ENCODE measurements at places on chromosomes 6 and 20.

GRCh38 chr6:143642403-143642802 lies 35.4 kb upstream of the PHACTR2 start:
- no peak for DNase-seq

GRCh38 chr20:6999381-6999780 lies 231.9 kb downstream of the BMP2 start:
- no peak for DNase-seq

DNA sequence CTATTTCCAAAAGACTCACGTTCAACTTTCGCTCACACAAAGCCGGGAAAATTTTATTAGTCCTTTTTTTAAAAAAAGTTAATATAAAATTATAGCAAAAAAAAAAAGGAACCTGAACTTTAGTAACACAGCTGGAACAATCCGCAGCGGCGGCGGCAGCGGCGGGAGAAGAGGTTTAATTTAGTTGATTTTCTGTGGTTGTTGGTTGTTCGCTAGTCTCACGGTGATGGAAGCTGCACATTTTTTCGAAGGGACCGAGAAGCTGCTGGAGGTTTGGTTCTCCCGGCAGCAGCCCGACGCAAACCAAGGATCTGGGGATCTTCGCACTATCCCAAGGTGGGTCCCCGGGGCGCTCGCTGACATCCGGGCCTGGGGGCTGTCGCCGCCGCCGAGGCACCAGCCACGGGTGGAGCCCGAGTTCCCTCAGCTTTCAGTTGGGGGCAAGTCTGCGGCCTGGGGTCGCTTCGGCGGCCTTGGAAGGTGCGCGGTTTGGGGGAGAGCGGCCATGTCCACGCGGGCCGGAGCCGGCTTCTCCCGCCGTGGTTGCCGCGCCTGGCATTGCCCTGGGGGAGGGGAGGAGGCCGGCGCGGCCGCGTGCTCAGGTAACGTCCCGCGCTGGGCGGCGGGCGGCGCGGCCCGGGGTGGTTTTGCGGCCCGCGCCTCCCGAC lies 429 bp downstream of the AMD1 start:
- peak; percentile 61 for DNase-seq

- DNase-seq: no peak
Measured at GRCh38 chr6:145601397-145601796, 133.9 kb downstream of the EPM2A start.

GRCh38 chr20:36030149-36030548 lies 61.8 kb downstream of the CNBD2 start:
- no peak for DNase-seq

DNA sequence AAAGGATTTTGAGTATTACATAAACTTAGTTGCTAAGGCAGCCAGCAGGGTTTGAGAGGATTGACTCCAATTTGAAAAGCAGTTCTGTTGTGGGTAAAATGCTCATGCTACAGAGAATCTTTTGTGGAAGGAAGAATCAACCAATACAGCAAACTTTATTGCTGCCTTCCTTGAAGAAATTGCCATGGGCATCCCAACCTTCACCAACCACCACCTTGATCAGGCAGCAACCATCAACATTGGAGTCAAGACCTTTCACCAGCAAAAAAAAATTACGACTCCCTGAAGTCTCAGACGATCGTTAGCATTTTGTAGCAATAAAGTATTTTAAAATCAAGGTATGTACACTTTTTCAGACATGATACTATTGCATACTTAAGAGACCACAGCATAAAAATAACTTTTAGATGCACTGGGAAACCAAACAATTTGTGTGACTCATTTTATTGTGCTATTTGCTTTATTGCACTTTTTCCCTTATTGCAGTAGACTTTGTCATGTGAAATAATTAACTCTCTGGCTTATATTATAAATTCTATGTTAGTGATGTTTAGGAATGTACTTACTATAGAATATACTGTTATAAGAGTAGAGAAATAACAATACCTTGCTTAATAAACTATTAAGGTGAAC lies 390.8 kb downstream of the CDKAL1 start:
- DNase-seq: no peak

GRCh38 chr20:20903773-20904500 lies 191.5 kb upstream of the RALGAPA2 start:
- no peak for DNase-seq

- DNase-seq: no peak
Measured at GRCh38 chr20:20206788-20207187, 154.5 kb downstream of the CFAP61 start.

- peak; percentile 17 for DNase-seq
Measured at GRCh38 chr6:54598787-54599313, 247.7 kb upstream of the FAM83B start.

DNA sequence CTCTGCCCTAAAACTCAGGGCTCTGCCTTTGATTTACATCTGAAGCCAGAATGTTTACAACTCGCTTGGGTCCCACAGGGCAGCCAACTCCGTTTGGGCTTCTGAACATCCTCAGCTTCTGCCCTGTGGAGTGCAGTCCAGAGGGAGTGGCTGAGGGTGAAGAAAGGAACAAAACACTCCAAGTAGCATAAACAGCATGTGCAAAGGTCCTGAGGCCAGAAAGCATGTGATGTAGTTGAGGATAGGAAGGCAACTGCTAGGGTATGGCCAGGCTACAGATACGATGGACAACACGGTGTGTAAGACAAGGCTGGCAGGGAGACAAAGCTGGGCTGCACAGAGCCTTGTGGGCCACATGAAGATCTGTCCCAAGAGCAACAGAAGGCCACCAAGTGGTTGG lies 12.5 kb downstream of the JAG1 start:
- DNase-seq: no peak

DNA sequence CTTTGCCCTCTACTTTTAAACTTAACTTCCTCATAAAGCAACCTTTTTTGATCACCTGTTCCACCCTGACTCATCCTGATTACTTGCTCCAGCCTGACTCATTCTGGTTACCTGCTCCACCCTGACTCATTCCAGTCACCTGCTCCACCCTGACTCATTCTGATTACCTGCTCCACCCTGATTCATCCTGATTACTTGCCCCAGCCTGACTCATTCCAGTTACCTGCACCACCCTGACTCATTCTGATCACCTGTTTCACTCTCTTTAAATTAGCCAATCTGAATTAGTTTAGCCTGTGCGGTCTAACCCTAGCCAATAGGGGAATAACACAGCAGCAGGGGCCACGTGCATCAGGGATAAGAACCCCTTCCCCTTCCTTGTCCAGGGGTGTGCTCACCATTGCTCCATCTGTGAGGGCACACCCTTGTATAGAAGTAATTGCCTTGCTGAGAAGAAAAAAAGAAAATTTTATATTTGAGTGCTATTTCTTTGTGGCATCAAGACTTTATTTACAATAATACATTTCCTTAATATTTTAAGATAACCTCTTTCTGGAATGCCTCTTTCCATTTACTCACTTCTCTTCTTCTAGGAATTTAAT lies 17.9 kb downstream of the HLA-G start:
- no peak for DNase-seq

DNA sequence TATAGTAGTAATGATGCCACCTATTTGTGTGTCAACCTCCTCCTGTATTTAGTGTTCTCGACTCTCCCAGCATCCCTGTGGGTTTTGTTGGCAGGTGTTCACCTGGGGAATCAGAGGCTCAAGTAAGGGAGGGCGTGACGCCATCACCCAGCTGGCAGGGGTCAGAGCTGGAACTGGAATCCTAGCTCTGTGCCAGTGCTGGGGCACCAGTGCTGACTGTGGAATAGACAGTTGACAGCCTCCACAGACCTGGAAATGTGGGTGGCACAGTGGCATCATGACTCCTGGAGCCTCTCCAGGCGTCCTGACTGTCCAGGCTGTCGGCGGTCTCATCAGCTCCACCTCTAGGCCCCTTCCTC lies 102.8 kb downstream of the SYCP2 start:
- no peak for DNase-seq

DNA sequence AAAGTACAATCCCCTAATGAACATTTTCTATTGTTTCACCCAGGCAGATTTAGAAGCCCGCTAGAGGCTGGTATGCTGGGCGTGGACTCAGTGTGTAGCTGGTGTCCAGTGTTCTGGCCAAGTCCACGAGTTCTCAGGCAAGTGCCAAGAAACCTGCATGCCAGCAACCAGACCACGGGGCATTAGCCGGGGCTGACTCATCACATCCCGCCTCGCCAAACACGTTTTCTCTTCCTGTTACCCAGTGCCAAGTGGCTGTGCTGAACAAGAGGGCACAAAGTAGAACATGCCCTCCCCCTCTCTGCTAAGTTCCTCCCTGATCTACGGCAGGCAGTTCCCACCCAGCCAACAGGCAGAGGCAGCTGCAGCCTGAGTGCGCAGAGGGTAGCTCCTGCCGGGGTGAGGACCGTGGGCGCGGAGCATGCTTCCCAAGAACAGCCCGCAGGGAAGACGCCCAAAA lies 29.6 kb downstream of the RAMACL start:
- DNase-seq: peak; percentile 94

GRCh38 chr6:112366695-112367553 lies 19.8 kb downstream of the RFPL4B start:
- DNase-seq: no peak

DNA sequence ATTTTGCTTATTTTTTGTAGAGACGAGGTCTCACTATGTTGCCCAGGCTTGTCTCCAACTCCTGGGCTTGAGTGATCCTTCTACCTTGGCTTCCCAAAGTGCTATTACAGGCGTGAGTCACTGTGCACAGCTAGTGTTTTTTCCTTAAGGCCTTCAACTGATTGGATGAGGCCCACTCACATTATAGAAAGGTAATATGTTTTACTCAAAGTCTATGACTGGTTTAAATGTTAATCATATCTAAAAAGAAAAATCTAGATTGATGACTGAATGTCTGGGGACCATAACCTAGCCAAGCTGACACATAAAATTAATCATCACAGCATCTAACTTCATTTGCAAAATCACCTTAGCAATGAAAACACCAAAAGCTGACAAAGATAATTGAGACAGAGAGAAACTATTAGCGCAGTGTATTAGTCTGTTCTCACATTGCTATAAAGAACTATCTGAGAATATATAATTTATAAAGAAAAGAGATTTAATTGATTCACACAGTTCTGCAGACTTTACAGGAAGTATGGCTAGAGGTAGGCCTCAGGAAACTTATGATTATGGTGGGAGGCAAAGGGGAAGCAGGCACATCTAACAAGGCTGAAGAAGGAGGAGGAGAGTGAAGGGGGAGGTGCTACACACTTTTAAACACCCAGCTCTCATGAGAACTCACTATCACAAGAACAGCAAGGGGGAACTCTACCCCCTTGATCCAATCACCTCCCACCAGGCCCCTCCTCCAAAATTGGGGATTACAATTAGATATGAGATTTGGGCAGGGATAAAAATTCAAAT lies 66.8 kb upstream of the ARHGAP18 start:
- no peak for DNase-seq

GRCh38 chr6:121305957-121306607 lies 28.2 kb downstream of the TBC1D32 start:
- no peak for DNase-seq

- DNase-seq: no peak
Measured at GRCh38 chr20:25214426-25214790, 18.9 kb downstream of the ENTPD6 start.

GRCh38 chr6:144062786-144063185 lies 32.6 kb downstream of the SF3B5 start:
- no peak for DNase-seq

GRCh38 chr20:56762829-56763228 lies 133.7 kb downstream of the TFAP2C start:
- no peak for DNase-seq

GRCh38 chr6:38646166-38646878 lies 6.6 kb upstream of the BTBD9 start:
- DNase-seq: no peak

DNA sequence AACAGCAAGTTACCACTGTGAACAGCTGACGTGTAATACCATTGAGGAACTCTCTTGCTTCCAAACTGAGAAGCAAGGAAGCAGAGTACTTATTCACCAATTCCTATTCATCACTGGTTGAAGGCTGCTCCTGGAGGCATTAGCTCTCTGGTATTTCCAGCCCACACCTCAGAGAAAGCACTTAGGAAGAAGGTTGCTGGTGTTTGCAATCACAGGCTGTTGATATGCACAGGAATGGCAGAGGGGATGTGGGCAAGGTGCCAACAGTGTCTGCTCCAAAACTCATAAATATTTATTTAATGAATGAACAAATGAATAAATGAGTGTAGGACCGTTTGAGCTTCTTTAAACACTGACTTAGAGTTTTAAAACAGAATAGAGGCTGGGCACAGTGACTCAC lies 6.9 kb upstream of the RRBP1 start:
- DNase-seq: no peak

DNA sequence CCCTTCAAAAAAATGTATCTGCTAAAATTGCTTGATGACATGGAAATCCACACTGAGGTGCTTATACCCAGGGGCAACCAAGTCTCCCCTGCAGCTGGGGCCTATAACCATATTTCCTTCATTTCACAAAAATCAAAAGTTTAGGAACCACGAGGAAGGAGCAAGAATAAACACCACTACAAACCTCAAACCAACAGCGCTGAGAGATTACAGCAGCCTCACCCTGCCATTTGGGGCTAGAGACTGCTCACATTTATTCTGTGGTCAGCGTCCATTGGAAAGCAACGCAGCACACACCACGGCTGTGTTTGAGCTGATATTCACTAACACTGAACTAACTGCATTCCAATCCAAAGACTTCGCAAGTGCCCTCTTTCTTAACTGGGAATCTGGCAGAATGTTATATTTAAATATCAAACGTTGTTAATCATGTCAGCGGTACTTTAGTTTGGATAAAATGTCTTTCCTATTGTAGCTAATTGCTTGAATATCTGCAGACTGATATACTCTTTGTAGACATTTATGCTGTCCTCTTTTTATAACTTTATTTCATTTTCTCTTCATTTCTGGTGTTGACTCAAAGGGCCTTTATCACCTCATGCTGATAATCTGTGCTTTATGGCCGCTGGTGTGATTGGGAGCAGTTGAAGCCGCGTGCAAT lies 94.6 kb downstream of the FOXA2 start:
- no peak for DNase-seq

- no peak for DNase-seq
Measured at GRCh38 chr20:5539691-5540090, 210.5 kb upstream of the SHLD1 start.

GRCh38 chr6:161226009-161226964 lies 47.6 kb downstream of the AGPAT4 start:
- DNase-seq: no peak
